AG09319 (cell line): ENCODE measurements at places on chromosomes 5 and 9.

DNA sequence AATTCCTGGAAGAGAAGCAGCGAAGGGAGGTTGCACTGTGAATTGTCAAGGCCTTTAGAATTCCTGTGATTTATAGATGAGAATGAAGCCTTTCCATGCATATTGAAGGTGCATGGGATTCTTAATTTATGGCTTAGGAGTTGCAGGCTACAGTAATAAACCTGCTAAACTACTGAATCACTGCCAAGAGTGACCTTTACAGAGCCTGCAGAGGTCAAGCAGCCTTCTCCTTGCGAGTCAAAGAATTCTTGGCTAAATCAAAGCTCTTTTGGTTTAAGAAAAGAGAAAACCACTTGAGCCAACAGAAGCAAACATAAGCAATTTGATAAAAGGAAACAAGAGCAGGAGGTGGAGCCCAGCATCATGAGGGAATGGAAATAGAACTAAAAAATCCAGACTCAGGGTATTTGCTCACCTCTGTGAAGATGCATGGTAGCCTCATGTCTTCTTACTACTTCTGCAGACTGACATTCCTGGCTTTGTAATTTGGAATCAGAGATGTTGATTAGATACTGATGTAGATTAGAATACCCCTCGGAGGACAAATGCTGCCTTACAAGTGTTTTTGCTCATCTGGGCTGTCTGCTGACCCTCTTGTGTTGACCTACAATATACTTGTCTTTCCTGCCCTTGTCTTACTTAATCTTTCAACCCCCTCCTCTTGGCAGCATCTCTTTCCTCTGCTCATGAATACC is 90.3 kb upstream of the IFNK start:
- DNase-seq: no peak

- DNase-seq: no peak
Observed at GRCh38 chr9:11158676-11159075, 545.9 kb upstream of the PTPRD start.

- no peak for DNase-seq
Observed at GRCh38 chr5:93594591-93595419, 11.8 kb downstream of the NR2F1 start.

DNA sequence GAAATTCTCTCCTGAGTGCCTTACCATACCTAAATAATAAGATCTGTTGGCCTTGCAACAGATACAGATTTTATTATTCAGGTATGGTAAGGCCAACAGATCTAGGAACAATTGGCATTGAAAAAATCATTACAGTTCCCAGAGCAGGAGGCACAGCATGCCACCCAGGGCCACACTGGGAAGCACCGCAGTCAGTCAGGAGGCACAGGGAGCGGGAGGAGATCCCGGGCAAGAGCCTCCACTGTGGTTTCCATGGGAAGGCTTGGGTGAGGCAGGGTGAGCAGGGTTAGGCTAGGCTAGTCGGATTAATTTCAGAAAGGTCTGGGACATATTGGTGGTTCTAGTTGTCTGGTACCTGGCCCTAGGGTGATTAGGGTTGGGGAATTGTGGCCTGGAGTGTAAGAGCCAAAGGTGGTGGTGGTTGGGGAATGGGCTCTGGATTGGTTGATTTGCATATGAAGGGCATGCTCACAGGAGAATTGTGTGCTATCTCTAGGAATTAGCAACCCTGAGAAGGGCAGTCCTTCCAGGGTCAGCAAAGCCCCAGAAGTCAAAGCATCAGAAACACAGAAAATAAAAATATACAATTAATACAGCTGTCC is 111.4 kb downstream of the PDE8B start:
- no peak for DNase-seq

- peak; percentile 82 for DNase-seq
Observed at GRCh38 chr9:110996436-110997220, 41.6 kb downstream of the LPAR1 start.

DNA sequence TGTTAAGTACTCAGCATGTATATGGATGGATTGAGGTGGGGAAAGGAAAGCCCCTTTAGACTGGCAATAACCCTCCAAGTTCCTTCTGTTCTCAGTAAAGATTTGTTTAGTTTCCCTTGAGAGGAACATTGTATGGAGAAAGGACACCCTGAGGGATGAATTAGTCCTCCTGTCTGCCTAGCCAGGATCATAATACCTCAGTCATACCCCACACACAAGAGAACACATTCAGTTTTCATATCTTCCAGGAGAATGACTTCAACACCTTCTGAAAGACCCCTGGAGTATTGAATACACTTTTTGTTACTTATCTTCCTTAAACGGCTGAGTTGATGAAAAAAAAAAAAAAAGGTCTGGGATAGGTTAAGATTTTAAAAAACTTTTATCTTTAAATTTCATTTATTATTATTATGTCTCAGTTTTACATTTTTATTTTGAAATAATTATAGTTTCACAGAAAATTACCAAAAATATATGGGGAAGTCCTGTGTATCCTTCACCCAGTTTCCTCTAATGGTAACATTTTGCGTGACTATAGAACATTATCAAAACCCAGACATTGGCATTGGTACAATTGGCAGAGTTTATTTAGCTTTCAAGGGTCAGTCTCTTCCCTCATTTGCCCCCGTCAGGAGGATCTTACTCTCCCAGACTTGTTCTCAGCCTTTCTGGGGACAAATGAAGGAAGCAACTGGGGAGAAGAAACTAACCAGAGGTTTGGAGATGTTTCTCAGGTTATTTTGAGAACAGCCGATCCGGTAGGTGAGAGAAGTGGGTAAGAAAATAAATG is 88.0 kb downstream of the ACTBL2 start:
- no peak for DNase-seq

DNA sequence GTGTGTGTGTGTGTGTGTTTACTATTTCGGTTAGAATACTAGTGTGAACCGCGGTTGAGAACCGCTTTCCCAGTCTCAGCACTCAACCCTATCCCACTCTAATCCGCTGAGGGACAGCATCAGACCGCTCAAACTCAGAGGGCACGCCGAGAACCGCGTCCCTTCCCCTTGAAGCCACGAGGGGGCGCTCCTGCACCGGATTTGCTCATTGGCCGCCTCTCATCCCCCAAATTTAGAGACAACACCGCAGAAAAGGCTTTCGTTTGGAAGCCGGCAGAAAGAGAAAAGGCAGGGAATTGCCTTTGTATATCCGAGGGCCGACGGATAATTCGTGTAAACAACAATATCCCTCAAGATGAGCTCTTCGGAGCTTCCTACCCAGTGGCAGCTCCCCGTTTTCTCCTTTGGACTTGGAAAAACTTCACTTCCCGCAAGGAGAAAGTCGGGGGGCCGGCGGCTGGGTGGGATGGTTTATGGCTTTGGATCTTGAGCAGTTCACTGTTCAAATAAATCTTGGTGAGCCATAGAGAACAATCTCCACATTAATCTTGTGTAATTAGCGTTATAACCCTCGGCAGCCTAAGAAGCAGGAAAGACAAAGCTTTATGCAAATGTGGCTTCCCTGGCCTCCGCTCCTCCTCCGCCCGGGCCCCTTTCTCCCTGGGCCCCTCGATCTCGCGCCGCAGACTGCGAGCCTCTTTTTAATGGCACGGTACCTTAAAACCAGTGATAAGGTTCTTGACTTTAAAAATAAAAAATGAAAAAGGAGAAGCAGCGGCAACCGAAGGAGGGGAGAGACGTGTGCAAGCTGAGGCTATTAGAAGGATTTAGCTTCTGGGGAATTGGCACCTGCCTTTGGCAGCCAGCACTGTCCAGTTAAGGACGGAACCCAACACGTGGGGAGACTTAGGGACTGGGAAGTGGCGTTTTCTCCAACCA is 296.8 kb downstream of the PARP8 start:
- peak; percentile 3 for DNase-seq

GRCh38 chr9:109604131-109604530 is 106.0 kb upstream of the PTPN3 start:
- DNase-seq: no peak

GRCh38 chr5:37774912-37775483 is 64.8 kb downstream of the GDNF start:
- no peak for DNase-seq

DNA sequence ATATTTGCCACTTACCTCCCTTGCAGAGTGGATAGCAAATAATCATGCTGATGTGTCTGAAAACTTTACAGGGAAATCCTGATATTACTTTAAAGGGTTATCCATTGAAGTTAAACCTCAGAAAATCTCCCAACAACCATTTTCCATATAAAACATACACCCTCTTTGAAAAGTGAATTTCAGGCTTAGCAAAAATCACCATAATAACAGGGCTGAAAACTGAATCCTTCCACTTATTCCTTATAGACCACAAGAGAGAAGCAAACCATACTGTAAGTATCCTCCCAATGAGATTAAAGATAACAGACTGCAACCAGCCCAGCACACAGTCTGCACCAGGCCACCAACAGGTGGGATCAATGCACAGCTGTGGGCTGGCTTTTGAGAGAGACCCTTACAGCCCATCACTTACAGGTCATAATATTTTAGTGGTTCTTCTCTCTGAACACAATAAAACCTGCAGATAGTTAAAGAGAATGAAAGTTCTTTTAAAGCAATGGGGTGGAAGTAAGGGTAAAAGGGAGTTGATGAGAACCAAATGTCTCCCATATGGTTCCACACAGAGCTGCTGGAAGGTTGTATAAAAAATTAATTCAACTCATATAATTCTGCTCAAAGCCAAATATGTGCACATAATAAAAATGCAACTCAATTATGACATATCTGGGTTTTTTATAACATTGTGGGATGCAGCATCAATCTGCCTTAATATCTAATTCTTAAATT is 376.2 kb upstream of the GRAMD2B start:
- DNase-seq: no peak

DNA sequence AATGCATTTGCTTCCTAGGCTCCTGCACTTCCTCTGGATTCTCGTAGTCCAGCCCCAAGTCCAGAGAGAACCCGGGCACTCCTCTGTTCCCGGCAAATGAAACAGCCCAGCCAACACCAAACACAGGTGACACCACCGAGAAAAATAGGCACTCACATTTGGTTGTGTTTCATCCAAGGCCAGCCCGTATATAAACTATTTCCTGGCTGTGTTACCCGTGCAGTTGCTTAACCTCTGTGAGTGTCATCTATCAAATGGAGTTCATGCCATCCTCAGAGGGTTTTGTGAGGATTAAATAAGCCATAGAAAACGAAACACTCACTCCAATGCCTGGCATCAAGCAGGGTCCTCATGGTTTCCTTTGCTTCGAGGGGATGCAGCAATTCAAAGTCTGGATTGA is 115.2 kb downstream of the BOD1 start:
- DNase-seq: no peak

DNA sequence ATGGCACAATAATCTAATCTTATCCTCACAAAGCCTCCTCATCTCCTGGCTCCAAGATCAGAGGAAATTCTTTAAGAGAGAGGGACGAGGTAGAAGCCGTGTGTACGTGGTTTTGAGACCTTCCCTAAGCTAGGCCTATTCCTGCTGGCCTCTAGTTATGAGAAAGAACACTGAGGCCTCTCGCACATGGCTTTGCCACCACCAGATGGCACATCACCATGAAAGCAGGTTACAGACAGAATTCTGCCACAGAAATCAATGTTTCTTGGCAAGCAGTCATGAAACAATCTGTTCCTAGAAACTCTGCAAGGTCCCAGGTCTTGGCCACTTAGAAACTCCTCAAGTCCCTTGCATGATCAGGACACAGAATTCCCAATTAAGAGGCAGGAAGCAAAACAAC is 268.2 kb upstream of the TAS2R1 start:
- DNase-seq: peak; percentile 16

DNA sequence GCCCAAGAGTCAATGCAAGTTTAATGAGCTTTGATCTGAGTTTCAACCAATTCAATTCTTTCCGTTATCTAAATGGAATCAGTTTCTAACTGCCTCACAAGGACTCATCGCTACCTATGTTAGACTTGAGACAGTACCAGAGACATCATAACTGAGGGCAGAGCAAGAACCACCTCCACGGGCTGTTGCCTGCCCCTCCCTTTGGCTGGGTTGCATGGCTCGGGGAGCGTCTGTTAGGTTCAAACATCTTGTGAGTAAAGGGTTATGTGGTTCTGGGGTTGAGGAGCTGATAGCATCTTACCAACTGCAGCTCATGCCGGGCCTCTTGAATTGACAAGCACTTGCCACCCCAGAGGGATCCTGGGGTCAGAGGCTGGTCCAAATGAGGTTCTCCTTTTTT is 457.9 kb downstream of the ENC1 start:
- DNase-seq: no peak

DNA sequence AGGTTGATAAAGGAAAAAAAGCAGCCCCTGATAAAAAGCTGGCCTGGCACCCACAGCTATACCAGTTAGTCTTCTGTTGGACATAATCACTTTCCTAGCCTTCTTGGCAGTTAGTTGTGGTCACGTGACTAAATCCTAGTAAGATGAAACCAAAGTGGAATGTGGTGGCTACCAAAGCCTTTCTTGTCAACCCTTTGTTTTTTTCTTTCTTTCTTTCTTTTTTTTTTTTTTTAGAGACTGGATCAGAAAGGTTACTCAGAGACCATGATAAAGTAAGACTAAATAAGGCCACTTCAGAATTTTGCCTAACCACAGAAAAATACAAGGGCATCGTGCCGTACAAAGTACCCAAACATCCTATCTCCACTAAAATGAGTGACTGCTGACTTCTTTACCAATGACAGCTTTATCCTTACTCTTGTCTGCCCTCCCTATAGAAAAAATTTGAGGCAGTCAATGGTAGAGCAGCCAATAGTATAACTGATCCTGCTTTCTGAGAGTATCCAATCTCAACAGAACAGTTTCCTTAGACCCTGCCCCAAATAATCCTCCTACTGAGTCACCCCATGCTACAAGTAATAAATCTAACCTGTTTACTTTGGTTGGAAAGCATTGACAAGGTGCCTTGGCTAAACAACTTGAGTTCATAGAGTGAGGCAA is 14.2 kb upstream of the KIF27 start:
- DNase-seq: peak; percentile 70

GRCh38 chr9:121610638-121610953 is 40.8 kb upstream of the DAB2IP start:
- no peak for DNase-seq

- DNase-seq: no peak
Observed at GRCh38 chr9:75120686-75121085, 32.4 kb downstream of the OSTF1 start.

DNA sequence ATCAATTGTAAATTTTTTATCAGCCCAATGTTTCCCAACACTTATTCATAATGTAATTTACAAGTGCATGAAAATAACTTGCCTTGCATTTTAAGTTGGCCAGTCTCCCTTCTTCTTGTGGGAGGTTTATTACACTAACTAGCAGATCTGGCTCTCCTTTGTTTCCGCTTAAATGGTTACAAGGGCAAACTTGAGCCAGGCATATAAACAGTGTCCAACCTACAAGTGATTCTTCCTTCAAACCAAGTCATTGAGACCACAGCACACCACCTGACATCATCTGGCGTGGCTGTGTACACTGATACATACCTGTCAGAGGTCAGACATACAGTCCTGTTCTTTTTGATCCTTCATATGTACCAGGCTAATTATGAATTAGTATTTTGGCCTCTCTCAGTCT is 80.1 kb downstream of the ALDH1A1 start:
- no peak for DNase-seq

- no peak for DNase-seq
Observed at GRCh38 chr5:68178579-68178978, 37.0 kb upstream of the PIK3R1 start.

GRCh38 chr9:132319421-132320110 is 35.2 kb downstream of the SETX start:
- DNase-seq: no peak
